ENCODE measurements at places on chromosomes 7 and 10.

GRCh38 chr10:119177708-119178371 lies 772 bp downstream of the PRDX3 start:
- no peak for DNase-seq

GRCh38 chr7:12519682-12520009 lies 50.9 kb upstream of the SCIN start:
- DNase-seq, result no peak

GRCh38 chr7:82690929-82691328 lies 247.4 kb upstream of the CACNA2D1 start:
- DNase-seq, result no peak

DNA sequence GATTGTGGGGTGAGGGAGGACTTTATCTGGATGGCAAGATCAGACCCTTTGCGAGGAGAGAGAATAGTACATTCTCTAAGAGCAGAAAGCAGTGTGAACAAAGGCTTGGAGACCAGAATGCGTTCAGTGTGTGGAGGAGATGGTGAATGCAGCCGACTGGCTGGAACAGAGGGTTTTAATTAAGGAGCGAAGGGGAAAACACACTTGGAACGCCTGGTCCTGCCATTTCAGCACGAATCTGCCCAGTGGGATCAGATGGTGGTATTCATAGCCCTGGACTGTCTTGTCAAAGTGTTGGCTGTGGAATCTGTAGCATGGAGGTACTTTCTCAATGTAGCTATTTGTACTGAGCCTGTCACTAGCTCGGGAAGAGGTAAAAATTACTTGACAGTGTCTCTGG lies 260.9 kb downstream of the SLC25A13 start:
- no peak for DNase-seq

DNA sequence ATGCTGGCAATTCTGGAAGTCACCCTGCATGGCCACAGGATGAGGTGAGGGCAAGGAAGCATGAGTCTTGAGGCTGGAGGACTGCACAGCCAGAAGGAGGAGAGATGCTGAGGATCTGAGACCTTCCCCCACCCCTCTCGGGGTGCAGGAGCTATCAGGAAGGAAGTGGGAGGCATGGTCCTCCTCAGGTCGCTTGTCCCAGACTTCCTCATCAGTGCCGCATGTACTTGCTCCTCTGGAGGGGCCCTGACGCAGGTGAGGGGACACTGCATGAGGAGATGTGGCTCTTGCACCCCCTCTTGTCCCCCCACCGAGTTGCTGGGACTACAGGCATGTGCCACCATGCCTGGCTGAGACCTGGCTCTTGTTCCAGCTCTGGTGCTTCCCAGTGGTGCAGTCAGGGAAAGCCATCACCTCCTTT lies 5.7 kb upstream of the ZMIZ1 start:
- no peak for DNase-seq

GRCh38 chr7:156475666-156476065 lies 164.9 kb upstream of the RNF32 start:
- no peak for DNase-seq

DNA sequence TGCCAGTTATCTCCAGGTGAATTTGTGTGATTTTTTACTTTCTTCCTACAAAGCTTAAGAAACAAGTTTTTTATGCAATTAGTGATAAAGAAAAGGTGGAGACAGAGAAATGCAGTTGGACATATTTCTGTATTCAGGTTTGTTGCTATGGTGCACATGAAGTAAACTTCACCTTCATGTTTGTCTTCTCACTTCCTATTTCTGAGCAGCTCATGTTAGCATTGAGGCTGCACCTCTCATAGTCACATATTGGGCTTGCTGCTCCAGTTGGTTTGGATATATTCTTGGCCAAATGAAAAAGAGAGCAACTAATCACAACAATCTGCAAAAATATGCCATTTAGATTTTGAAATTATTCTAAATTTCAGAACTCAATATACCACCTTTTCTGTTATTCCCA lies 475.6 kb upstream of the ZWINT start:
- DNase-seq, result no peak

DNA sequence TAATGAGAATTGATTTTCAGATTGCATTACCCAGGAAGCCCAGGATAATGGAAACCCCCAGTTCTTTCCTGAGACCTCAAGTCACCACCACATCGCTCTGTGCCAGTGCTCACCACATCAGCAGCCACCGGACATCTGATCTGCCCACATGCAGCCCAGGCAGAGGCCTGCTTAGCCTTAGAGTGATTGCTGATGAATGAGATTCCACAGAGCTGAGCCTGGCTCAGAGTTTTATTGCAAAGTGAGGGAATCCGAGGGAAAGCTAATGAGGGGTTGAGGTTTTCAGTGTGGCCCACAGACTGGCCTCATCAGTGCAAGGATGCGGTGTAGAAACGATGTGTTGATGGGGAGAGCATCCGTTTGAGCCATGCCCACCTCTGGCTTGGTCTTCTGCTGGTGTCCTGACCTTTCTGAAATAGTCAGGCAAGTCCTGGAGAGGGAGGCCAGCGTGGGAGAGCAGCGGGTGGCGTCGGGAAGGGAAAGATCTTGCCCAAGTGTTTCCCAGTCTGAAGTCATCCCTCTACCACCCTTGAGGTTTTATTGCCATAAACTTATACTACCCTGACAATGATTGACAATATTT lies 120.3 kb downstream of the ITIH5 start:
- DNase-seq, result no peak

GRCh38 chr10:100624298-100624697 lies 88.6 kb downstream of the HIF1AN start:
- DNase-seq, result no peak

DNA sequence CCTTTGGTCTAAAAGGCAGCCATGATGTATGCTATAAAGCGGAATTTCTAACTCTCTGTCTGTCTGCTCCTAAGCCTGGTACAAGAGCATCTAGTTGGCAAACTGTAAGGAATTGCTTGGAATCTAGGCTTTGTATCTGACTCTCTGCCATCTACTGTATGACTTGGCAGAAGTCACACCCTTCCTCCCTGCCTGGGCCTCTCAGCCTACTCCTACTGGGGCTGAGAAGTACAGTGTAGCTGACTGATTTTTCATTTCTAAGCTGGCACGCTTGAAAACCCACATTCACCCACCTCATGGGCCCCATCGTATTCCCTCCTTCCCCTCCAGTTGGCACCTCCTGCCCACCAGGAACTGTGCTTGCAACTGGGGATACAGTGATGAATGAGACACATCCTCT lies 435.2 kb downstream of the PLXNA4 start:
- DNase-seq, result no peak

DNA sequence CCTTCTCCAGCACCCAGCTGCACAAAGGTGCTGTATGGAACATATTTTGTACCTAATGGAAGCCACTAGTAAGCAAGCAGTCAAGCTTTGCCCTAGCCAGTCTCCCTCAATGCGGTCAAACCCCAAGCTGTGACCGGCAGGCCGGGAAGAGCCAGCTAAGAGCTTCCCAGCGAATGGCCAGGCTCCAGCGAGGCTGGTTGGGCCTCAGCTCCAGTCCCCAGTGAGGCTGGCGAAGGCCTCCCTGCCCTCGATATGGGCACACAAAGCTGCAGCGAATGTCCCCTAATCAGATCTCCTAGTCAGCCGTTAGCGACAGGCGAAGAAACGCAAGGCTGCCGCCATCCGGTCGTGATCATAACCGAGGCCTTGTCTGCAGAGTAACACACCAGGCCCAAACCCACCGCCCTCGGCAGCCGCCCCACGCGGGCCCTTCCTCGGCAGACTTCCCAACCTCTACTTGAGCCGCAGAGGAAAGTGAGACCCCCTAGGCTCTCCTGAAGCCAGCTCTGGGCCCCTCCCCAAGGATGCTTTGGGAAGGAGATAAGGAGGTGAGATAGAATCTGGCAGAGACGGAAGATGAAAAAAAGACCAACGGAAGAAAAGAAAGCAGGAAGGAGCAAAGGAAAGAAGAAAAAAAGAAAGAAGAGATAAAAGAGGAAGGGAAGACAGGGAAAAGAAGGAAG lies 3.1 kb upstream of the HOXA9 start:
- DNase-seq, result no peak

DNA sequence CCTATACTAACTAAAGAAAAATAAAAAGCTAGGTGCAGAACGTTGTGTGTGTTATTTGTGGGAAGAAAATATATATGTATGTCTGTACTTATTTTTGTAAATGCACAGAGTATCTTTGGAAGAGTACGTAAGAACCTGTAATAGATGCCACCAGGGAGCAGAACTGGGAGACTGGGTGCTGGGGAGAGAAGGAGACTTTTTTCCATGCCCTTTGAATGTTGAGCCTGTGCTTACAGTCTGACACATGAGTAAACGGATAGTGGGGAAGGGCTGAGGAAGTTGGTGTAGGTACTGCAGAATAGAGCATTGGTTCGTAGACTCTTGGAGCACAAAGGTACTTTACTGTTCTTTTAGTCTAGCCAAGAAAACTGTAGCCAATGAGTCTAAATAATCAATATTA lies 1.3 kb upstream of the SCRN1 start:
- no peak for DNase-seq

GRCh38 chr7:36961693-36962092 lies 237.4 kb upstream of the AOAH start:
- no peak for DNase-seq

GRCh38 chr7:111527545-111527944 lies 34.7 kb downstream of the IMMP2L start:
- no peak for DNase-seq

GRCh38 chr10:61323726-61324125 lies 129.5 kb downstream of the TMEM26 start:
- DNase-seq, result no peak

DNA sequence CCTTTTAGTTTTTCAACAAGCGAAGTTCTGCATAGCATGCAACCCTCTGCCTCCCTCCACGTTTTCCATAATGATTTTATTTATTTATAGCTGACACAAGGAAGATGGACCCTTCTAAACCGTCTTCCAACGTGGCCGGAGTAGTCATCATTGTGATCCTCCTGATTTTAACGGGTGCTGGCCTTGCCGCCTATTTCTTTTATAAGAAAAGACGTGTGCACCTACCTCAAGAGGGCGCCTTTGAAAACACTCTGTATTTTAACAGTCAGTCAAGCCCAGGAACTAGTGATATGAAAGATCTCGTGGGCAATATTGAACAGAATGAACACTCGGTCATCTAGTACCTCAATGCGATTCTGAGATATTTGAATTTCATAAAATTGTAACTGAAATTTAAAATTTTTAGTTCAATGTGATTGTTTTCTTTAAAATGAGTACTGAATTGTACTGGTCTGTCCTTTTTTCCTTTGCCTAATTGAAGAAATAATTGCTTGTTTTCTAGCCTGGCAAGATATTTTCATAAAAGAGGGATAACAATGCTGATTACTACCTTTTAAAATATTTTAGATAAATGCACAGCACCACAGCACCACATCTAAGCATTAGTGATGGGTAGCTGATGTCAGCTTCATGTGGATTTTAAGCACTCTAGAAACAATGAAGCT lies 41.5 kb upstream of the SLC39A12 start:
- DNase-seq, result peak; percentile 59

GRCh38 chr10:119208553-119208940 lies 1.2 kb downstream of the GRK5 start:
- DNase-seq, result no peak

DNA sequence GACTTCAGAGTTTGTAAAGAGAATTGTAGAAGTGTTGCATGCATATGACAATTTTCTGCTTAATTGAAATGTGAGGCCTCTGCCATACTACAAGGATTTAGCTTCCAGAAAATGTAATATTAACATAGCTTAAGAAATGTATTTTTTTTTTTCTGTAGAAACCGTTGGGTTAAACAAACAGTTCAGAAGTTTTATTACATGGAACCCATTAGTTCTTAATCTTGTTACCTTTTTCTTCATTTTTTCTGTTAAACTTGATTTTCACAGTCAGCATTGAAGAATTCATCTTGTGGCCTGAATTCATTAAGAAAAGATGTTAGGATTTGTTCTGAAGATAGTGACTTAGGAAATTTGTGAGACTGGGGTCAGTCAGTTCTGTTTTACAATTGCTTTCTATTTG lies 4.9 kb downstream of the PTEN start:
- no peak for DNase-seq

DNA sequence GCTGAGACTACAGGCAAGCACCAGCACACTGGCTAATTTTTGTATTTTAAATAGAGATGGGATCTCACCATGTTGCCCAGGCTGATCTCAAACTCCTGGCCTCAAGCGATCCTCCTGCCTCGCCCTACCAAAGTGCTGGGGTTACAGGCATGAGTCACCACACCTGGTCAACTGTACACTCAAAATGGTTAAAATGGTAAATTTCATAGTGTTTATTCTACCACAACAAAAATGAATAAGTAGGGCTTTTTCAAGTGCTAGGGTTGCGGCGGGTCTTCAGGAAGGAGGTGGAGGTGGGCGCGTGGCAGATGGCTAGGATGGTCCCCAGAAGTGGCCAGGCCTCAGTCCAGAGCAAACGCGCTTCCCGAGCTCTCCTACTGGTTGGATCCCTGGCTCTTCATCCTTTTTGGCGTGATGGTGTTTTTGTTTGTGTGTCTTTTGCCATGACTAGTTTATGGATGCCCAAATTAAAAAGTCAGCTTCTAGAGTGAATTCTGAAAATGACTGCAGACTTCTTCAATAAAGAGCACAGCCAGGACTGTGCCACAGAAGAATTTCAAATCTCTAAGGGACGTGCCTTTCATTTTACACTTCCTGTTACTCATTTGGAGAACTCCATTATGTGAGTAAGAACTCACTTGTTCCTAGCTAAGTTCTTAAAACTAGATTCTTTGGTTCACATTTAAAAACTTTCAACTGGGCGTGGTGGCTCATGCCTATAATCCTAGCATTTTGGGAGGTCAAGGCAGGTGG lies 73.9 kb downstream of the TMEM130 start:
- DNase-seq, result no peak

- peak; percentile 59 for DNase-seq
Observed at GRCh38 chr10:76086761-76087639, 655.6 kb downstream of the LRMDA start.

DNA sequence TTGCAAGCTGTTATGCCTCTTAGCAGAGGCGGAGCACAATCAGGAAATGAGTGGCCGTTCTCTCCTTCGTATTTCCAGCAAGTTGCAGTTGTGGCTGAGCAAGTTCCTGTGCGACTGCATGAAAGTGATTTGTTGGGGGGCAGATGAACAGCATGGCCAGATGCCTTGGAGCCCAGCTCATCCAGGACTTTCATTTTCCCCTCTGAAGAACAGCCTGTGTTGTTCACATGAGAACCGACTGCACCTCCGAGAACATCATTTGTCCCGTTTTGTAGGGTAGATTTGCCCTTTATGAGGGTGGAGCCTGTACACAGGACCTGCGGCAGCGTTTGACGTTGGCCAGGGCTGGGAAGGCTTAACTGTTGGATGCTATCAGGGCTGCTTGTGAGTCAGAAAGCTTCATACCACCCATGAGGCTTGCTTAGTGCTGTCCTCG lies 4.4 kb downstream of the BAG3 start:
- no peak for DNase-seq

Data from WERI-Rb-1 (cell line).